Posterior vena cava (tissue), 2 donors: ENCODE measurements at places on chromosomes 13 and 19. TPM values are rescaled to one million over a fixed set of nuclear protein-coding genes. Genes with fewer than 3 reads are reported as not detected.

DNA sequence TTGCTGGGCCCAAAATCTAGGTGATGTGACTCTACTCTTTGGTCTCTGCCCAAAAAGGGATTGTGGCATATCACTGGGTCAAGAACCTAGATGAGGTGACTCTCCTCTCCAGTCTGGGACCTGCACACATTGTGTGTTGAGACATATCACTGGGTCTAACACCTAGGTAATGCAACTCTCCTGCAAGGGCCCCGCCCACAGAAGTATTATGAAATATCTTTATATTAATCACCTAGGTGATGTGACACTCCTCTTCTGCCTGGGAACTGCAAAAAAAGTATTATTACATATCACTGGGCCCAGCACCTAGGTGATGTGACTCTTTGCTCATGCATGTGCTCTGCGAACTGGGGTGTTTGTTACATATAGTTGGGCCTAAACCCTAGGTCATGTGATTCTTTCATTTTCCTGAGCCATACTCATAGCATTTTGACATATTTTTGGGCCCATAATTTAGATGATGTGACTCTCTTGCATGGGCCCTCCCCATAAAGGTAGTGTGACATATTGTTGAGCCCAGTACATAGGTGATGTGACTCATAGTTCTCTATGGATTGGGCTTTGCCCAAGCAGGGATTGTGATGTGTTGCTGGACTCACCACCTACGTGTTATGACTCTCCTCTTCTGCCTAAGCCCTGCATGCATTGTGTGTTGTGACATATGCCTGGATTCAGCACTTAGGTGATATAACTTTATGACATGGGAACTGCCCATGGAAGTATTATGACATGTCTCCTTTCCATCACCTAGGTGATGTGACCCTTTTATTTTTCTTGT lies 11.2 kb upstream of the ZNF681 start:
- no peak for DNase-seq

DNA sequence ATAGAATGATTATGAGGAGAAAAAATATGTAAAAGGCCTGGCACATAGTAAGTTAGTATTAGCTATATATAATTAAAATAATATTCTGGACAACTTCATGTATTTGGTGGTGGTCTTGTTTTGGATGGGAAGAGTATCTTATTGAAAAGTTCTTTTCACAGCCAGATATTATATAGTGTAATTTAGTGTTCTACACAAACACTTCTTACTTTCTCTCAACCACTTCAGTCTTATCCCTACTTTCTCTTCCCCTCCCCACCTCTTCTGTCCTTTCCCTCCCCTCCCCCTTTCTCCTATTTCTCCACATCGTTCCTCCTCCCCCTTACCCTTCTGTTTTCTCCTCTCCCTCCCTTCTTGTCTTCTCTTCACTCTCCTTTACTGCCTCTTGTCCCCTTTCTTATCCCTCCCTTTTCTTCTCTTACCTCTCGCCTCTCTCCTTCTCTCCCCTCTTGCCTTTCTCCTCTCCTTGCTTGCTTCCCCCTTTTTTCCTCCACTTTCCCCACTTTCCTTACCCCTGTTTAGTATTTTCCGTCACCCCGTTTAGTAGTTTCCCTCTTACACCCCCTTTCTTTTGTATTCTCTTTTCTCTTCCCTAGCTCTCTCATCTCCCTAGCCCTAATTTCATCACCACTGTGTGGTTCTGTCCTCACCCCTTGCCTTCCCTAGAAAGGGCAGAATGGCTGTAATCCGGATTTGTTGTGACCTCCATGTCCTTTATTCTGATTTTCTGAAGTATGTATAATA lies 107.2 kb upstream of the MLNR start:
- DNase-seq = no peak

GRCh38 chr13:75762076-75762937 lies 126.2 kb downstream of the LMO7 start:
- no peak for DNase-seq

KCNRG gene
- total RNA-seq = not detected

DNA sequence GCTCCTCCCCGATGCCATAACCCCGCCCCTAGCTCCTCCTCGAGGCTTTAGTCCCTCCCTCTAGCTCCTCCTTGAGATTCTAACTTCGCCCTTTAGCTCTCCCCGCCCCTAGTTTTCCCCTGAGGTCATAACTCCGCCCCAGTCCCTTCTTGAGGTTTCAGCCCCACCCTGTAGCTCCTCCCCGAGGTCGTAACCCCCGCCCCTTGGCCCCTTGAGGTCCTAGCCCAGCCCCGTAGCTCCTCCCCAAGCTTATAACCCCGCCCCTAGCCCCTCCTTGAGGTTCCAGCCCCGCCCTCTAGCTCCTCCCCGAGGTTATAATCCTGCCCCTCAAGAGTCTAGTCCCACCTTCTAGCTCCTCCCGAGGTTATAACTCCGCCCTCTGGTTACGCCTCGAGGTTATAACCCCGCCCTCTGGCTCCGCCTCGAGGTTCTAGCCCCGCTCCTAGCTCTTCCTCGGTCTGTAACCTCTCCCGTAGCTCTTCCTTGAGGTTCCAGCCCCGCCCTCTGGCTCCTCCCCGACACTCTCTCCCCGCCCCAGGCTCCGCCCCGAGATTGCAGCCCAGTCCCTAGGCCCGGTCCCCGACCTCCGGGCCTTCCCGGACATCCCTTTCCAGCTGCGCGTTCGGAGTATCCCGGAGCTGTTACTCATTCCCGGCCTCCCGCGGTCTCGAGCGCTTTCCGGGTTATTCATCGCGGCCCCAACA lies 1.4 kb downstream of the PLAUR start:
- peak; percentile 100 for DNase-seq

BST2 gene
- total RNA-seq = 82.9 TPM

ERICH6B gene
- total RNA-seq = not detected

GRCh38 chr19:49546825-49547565 lies 19.2 kb downstream of the RCN3 start:
- DNase-seq = no peak

DNA sequence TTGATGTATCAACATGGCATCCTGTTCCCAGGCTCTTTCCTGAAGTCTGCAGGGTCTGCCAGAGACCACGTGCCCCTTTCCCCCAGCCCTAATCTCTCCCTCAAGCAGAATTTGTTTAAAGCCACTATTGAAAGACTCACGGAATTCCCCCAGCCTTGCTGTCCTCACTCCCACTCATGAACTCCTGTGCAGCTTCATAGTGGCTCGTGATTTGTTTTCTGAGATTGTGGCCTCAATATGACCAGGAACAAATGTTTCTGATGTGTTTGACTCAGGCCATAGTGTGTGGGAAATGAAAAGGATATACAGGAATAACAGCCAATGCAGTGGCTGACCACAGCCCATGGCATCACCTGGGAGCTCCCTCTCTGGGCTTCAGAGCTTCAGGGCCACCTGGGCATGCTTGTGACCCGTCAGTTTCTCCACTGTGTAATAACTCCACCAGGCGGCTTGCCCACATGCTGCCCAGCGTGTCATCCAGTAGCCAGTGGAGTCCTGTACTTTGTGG lies 8.1 kb upstream of the SERPINE3 start:
- no peak for DNase-seq

CYP2S1 gene
- total RNA-seq = 1.4 TPM

- DNase-seq = no peak
Measured at GRCh38 chr13:29593605-29594297, 1.7 kb downstream of the SLC7A1 start.

GRCh38 chr19:1106841-1107660 lies 3.3 kb downstream of the GPX4 start:
- DNase-seq = peak; percentile 85

GRCh38 chr13:41289463-41289881 lies 21.6 kb upstream of the NAA16 start:
- DNase-seq = no peak

DNA sequence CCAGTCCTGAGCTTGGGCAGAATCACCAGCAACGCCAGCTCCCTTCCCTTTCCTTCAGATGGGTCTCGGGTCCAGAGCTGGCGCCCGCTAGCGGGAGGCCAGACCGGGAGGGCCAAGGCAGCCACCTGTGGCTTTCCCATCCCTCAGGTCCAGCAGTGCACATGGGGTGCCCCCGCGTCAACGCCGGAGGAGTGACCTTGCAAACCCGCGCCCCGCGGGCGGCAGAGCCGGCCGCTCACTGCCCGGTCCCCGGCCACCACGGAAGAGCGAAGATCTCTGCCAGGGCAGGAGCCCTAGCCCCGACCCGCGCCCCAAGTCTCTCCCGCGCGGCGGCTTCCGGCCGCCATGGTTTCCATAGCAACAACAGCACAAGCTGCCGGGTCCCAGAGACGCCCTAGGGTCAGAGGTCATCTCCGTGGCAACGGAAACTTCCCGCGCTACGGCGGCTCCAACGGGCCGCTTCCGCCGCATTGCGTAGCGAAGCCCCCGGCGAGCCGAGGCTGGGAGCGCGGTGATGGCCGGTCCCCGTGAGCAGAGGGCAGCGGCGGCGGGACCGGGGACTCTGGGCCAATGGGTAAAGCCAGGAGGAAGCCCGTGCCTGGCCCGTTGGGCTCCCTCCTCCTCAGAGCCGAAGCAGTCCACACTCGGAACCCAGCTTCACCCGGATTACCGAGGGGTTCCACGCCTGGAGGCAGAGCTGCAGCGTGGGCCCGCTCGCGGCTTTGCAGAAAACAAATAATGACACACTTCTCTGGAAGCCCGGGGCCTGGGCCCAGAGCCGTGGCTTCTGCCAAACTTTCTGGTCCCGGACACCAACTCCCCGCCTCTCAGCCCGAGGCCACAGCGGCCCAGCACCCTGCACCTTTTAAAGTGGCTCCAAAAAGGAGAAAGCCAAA lies 7.4 kb downstream of the FGF14 start:
- DNase-seq = peak; percentile 99

- DNase-seq = no peak
Measured at GRCh38 chr19:6739883-6740588, 556 bp downstream of the TRIP10 start.

DNA sequence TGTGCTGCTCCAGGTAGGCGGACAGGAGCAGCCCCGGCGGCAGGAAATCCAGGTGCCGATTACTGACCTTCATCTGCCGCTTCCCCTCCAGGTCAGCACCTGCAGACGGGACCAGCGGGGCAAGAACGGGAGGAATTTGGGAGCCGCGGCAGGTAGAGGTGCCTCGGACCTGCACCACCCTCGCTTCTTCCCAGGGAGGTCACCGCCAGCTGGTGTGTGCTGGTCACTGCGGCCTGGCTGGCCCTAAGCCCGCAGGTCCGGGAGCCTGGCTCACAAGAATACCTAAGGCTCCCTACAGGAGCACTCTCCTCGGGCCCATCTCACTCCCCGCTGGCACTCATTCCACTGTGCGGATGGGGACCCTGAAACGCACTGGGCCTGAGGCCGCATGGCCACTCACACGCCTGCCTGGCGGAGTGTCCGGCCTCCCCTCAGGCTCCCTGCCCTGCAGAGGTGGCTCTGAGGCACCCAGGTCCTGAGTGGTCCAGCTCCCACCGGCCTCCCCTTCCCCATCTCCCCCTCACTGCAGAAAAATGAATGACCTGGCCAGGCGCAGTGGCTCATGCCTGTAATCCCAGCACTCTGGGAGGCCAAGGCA lies 4.3 kb downstream of the RNU6-9 start:
- no peak for DNase-seq

TMC4 gene
- total RNA-seq = 1.1 TPM

DNA sequence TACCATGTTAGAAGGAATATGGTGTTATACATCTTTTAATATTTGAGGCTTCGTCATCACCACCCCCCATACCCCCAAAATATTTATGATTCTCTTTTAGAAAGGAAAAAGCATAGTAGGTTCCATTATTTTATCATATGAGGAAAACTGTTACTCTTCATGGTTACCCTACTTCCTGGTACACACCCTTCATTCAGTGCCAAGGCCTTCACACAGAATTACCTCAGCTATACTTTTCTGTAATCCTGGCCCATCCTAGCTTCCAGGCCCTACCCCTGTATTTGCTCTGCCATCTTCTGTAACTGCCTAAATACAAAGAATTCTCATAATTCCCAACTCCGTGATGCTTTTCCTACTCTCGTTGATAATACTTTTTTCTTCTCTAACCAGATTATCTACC lies 4.3 kb upstream of the UTP14C start:
- DNase-seq = no peak

- DNase-seq = no peak
Measured at GRCh38 chr13:91242652-91243051, 104.8 kb upstream of the MIR17HG start.

GRCh38 chr13:24232474-24232873 lies 72.0 kb downstream of the SPATA13 start:
- no peak for DNase-seq

DNA sequence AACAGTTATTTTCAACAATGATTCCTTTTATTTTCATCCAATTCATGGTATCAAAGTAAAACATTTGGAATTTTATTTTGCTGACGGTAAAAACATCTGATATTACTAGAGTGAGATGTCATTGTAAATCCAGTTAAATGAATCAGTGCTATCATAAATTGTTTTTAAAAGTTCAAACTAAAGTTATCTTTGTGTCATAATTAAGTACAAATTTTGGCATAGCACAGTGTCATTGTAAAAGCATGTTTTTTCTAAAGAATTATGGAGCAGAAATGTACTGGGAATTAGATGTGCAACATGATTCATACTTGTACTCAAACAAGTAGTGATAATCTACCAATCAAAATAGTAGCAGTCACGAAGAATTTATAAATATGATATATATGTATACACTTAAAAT lies 92.8 kb downstream of the FAM216B start:
- no peak for DNase-seq

DNA sequence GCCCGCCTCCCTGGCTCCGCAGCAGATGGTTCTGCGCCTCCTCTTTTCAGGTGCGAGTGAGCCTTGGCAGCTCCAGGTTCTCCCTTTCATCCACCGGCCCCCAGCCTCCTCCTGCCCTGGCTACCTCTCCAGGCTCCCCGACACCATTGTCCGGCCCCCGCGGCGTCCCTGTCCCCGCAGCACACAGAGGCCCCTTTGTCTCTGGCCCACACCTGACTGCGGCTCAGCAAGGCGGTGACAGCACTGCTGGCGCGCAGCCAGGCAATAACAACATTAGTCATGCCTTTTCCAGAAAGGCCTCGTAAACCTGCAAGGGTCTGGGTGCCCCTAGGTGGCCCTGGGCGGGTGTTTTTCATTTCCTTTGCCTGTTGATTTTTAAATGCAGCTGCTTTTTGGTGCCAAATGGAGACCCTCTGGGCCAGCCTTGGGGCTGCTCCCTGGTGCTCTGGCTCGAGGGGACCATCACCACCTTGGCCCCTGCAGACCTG lies 73.2 kb upstream of the MEDAG start:
- DNase-seq = no peak
